Kidney (tissue), 22 donors: ENCODE measurements at places on chromosomes 11 and 22.
A peak's percentile ranks its signal among the peaks of the same experiment; 100 is the strongest.

DNA sequence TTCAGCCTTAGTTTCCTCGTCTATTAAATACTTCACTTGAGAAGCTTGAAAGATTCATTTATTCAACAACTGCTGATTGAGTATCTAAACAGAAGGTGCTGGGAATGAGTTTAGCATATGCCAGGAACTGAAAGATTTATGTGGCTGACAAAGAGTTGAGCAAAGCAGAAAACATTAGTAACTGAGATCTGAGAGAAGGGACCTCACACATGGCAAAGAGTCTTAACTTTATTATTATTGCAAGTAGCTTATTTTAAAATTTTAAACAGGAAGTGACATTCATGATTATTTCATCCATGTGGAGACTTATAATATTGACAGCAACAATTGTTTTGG is 133.6 kb downstream of the CASP12 start:
- no peak for DNase-seq

GRCh38 chr11:77300695-77301094 is 791 bp downstream of the GDPD4 start:
- DNase-seq = no peak

DNA sequence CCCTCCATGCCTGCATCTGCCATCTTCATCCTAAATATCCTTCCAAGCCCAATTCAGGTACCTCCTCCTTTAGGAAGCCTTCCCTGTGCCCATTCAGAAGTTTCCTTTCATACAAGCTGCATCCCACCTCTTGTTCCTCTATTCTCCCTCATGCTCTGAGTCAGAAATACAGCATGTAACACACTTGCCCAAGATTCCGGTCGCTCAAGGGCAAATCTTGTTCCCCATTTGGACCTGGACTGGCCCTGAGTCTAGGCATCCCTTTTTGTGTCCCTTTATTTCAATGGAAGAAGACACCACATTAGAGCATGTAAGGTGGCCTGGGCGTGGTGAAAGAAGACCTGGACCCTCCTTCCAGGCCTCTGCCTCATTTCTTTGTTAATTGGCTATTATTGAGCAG is 38.5 kb downstream of the RTL6 start:
- no peak for DNase-seq

GRCh38 chr11:4039011-4039410 is 55.6 kb upstream of the RRM1 start:
- DNase-seq = no peak

DNA sequence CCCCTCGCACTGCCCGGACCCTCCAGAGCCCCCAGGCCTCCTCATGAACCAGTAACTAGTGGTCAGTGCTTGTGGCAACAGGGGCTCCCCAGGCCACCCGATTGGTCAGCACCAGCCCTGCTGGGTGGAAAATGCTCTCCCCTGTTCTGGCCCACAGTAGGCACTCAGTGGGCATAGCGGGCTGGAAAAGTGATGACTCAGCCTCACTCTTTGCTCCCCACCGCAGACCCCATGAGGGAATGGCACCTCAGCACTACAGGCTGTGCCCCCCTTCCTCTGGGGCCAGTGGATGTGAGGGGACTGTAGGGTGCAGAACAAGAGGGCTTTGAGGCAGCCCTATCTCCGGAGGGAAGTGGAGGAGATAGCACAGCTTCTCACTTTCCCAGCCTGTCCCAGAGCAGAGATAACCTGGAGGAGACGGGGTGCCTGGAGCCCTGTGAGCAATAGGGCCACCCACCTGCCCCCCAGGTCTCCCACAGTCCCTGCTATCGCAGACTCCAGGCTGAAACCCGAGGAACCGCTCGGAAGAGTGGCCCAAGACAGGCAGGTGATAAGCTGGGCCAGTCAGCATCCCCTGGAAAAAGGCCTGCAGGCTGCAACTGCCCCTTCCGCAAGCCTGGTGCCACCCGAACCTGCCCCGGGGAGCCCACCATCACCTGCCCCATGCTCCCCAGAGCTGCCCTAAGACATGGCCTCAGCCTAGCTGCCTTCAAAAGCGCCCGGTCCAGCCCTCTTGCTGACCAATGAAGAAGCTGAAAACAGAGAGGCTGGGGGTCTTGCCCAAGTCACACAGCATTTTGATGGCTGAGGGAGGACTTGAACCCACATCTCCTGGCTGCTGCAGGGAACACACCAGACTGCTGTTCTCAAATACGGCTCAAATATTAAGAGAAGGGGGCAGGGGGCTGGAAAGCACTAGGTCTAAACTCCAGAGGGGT is 29.4 kb upstream of the PDGFB start:
- DNase-seq = no peak

DNA sequence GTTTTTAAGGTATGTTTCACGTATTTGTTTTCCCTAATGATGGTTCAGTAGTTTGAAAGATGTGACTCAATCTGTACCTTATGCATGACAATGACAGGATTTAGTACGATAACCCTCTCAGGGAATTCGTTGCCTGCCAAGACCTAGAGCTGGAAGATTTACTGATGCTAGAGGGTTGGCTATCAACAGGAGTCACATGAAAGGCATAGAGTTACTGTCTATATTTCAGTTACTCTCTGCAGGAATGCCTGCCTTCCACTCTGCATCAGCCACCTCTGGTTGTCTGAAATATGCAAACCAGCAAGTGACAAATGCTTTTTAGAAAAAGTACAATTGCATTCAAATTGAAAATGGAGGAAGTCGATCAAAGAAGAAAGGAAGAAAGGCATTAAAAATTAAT is 276.3 kb upstream of the RAG2 start:
- no peak for DNase-seq

GRCh38 chr11:94776351-94777321 is 8.5 kb downstream of the AMOTL1 start:
- no peak for DNase-seq

GRCh38 chr11:46615756-46616155 is 1.3 kb downstream of the HARBI1 start:
- DNase-seq = no peak

GRCh38 chr11:14267861-14268635 is 90.9 kb downstream of the RRAS2 start:
- DNase-seq = no peak

GRCh38 chr11:15870911-15871310 is 485.4 kb downstream of the SOX6 start:
- DNase-seq = no peak

GRCh38 chr11:9280655-9281301 is 15.6 kb upstream of the DENND5A start:
- peak; percentile 60 for DNase-seq

GRCh38 chr11:10320736-10321465 is 16.0 kb downstream of the ADM start:
- DNase-seq = no peak

DNA sequence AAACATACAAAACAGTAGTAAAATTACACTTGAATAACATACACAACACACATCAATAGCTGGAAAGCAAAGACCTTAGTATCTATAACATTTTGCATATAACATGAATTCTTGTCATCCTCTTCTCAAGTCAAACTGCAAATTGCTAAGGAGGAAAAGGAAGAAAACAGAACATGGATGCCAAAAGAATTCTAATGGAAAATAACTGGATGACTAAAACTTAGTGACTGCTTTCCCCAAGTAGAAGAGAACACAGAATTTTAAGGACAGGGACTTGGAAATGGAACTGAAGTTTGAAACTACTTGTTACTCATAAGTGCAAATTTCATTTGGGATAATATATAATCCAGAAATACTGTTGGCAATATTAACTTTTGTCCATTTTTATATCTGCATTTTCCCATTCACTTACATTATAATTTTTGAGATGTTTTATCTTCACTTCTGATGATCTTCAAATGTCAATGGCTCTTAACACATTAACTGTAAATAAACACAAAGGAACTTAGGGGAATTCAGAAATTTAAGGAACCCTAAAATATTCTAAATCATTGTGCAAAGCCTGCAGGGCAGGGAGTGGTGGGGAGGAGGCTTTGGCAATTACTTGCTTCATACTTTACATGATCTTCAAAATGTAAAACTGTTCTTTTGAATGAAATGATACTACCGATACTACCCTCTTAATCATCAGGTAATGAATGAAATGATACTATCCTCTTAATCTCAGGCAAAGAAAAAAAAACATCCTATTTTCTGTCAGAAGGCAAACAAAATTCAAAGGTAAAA is 9.9 kb downstream of the MTMR2 start:
- no peak for DNase-seq

DNA sequence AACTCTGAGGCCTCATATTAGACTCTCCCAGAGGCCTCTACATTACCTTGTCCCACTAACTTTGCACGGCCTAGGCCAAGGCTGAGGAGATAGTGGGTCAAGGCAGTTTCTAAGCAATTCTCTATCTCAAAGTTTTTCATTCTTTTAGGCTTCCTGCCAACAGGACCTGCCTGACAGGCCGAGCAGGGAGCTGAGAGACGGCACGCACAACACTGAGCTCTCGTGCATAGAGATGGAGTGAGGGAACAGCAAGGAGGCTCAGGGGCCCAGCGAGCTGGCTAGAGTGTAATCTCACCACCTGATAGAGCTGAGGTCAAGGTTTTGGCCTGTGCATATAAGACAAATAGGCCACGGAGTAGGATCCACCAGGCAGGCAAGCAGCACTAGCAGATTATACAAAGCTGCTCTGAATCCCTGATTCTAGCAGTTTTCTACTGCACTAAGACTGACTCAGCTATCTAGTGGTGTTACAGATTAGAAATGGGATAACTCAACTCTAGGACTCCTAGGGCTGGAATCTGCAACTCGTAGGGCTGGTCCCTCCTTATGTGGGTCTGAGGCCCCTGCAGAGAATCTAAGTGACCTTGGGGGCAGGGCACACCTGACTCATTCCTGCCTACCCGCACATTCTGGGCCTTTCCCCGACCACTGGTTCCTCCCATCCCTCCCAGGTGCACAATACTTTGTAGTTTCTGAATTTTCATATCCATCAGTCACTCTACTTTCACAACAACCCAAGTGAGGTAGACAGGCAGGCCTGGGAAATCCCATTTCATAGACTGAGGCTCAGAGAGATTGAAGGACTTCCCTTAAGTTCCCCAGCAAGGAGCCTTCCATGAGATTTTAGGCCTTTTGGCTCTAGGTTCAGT is 1.7 kb downstream of the CYB5R2 start:
- DNase-seq = no peak

GRCh38 chr22:21688706-21689381 is 23.0 kb downstream of the PPIL2 start:
- no peak for DNase-seq

DNA sequence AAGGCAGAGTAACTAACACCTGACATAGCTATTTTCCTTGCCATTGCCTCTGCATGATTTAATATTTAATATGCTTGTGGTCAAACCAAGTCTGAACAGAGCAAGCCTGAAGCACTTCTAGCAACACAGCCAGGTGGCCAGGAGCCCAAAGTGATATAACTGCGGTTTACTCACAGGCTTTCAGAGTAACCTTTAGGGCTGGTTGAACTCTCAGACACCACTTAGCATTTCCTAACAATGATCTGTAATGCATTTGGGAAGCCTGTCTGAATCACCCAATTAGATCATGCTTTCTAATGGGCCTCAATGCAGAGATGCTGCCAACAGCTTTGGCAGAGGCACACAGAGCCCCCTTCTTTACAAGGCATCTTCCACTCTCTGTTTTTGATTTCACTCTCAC is 96.1 kb downstream of the FDX1 start:
- DNase-seq = no peak

- peak; percentile 28 for DNase-seq
These were observed 20.7 kb upstream of the EMID1 start for GRCh38 chr22:29184849-29185490.

DNA sequence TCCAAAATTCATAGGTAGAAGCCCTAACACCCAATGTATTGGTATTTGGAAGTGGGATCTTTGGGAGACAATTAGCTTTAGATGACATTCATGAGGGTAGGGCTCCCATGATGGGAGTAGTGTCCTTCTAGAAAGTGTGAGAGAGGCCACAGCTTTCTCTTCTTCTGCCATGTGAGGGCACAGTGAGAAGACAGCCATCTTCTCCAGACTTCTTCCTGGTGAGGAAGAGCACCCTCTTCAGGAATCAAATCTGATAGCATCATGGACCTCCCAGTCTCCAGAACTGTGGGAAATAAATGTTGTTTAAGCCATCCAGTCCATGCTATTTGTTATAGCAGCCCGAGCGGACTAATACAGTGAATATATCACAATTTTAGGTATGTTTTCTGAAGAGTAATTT is 96.9 kb downstream of the CNTN5 start:
- DNase-seq = no peak

- DNase-seq = peak; percentile 16
These were observed 64.9 kb downstream of the NAV2 start for GRCh38 chr11:19777377-19778102.

DNA sequence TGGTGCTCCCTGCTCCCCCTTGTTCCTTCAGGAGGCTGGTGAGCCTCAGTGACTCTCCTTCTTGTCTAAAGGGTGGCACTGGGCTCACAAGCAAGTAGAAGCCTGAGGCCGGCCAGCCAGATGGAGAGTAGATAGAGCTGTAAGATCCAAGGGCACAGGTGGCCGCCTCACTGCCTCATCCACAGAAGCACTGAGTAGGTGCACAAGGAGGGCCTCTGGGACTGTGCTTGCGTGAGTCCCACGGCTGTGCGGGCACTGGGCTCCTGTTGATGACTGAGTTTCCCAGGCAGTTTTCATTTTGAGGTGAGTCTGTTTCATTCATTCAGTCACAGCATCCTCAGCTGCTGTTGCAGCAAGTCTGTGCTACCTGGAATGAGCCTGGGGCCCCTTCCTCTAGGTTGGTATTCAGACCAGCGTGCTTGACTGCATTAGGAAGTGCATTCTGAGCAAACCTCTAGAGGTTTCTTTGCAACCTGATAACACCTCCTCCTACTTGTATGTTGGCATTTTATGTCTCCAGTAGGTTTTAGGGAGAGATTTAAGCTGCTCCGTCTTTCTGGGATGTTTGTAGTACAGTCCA is 184.0 kb downstream of the TBC1D22A start:
- peak; percentile 55 for DNase-seq

DNA sequence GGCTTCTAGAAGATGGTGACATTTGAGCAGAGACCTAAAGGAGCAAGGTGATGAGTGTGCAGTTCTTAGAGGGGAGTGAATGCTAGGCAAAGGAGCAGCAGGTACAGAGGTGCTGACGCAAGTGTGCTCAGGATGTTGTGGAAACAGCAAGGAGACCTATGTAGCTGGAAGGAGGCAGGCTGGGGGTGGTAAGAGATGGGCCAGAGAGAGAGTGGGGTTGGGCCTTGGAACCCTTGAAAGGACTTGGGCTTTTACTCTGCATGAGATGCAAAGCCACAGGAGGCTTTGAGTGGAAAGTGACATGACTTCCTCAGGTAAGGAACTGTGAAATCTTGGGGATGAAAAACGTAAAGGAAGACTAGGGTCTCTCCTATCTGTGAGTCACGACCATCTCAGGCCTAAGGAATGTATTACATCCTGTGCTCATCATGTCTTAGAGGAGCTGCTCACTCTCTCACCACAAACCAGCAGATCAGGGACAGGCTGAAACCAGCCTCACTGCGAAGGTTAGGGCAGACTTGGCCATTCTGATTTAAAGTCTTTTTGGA is 65.4 kb downstream of the MICAL2 start:
- no peak for DNase-seq
